NCI-H460 (cell line): ENCODE measurements at places on chromosomes 4 and X. TPM values are rescaled to one million over a fixed set of nuclear protein-coding genes. Genes with fewer than 3 reads are reported as not detected.

HAND2 gene
- total RNA-seq = not detected in 2 replicates

MAGEB1 gene
- total RNA-seq = not detected in 2 replicates

RBM47 gene
- 40.2 and 47.3 TPM in 2 replicates for total RNA-seq

PLS3 gene
- 95.0 and 104 TPM in 2 replicates for total RNA-seq

SOX3 gene
- total RNA-seq = not detected in 2 replicates

DCUN1D4 gene
- 29.3 and 39.8 TPM in 2 replicates for total RNA-seq

SLC6A8 gene
- total RNA-seq = 42.0 and 45.6 TPM in 2 replicates

BBS12 gene
- total RNA-seq = 3.8 and 4.4 TPM in 2 replicates

GPR50 gene
- not detected in 2 replicates for total RNA-seq

DMP1 gene
- 0.02 TPM in 1 of 2 replicates, not detected in the other for total RNA-seq

BCORL1 gene
- total RNA-seq = 2.0 and 2.8 TPM in 2 replicates

SORBS2 gene
- total RNA-seq = 22.0 and 23.8 TPM in 2 replicates
